NCI-H2029 (cell line): ENCODE measurements at places on chromosomes 3 and 15.
A peak's percentile ranks its signal among the peaks of the same experiment; 100 is the strongest.

DNA sequence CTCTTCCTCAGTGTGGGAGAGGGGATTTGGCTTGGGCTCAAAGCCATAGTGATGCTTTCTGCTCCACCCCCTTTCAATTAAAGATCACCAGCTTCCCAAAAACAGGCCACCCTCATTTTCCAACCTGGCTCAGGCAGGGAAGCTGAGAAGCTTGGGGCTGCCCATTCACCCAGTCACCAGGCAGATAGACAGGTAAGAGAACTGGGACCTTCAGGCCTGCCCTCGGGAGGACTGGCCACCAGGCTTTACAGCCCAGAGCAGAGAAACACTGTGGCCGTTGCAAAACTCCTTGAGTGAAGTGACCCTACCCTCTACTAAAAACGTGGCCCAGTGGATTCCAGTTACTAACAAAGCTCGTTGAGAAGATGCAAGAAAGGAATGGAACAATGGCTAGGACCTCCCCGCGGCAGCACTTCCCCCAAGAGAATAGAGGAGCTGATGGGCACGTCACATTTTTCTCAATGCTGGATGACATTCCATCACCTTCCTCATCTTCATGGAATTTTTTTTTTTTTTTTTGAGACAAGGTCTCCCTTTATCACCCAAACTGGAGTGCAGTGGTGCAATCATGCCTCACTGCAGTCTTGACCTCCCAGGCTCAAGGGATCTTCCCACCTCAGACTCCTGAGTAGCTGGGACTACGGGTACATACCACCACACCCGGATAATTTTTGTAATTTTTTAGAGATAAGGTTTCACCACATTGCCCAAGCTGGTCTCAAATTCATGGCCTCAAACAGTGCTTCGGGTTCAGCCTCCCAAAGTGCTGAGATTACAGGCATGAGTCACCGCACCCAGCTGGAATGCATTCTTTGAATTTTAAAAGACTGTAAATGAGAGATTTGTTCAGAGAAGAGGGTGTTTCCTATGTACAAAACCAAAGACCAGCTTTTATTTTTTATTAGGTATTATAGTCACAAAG lies 37.9 kb downstream of the LIPC start:
- no peak for DNase-seq

- DNase-seq: no peak
Measured at GRCh38 chr3:141485641-141486495, 959 bp upstream of the RASA2 start.

GRCh38 chr3:146345900-146346299 lies 95.0 kb upstream of the PLSCR4 start:
- DNase-seq: no peak

DNA sequence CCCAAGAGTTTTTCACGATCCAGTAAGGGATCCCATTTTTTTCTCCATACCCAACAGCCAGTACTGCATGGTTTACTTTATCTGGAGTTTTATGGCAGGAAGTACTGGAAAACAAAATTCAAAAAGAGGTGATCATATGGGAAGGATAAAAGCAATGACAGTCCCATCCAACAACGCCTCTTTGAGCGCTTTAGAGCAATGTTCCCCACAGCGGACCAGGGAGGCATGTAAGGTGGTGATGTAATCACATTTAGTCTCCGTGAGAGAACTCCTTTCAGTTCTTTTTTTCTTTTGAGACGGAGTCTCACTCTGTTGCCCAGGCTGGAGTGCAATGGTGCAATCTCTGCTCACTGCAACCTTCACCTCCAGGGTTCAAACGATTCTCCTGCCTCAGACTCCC lies 21.8 kb downstream of the CTSH start:
- no peak for DNase-seq

DNA sequence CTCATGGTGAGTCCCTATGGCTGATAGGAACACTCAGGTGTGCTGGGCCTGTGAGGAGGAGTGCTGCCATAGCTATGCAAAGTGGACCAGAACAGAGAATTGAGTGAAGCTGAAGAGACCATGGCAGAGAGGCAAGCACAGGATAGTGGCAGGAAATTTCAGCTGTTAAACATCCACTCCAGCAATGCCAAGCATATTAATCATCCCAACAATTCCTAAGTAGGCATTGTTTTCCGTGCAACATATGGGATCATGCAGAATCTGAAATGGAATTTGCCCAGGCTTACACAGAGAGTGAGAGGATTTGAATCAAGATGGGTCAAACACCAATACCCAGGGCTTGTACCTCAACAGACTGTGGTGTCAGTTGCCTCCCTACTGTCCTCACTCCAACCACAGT lies 582.6 kb upstream of the UBE2E2 start:
- DNase-seq: no peak

DNA sequence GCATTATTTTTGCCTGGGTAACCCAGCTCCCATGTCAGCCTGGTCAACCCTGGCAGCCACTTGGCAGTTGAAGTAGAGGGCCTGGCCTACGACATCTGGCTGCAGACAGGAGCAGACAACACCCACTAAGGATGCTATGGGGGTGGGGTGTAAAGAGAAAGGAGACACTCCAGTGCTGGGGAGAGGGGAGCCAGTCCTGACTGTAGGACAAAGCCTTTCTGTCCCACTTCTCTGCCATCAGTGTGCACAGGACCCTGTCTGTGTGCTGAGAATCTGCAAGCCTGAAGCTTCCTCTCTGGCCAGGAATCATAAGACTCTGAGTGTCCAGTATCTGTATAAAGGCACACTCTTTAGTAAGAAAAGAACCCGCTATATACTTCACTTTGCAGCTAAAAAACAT lies 96.3 kb upstream of the CHRM5 start:
- DNase-seq: no peak

- no peak for DNase-seq
Measured at GRCh38 chr3:158058495-158059130, 47.6 kb downstream of the SHOX2 start.

DNA sequence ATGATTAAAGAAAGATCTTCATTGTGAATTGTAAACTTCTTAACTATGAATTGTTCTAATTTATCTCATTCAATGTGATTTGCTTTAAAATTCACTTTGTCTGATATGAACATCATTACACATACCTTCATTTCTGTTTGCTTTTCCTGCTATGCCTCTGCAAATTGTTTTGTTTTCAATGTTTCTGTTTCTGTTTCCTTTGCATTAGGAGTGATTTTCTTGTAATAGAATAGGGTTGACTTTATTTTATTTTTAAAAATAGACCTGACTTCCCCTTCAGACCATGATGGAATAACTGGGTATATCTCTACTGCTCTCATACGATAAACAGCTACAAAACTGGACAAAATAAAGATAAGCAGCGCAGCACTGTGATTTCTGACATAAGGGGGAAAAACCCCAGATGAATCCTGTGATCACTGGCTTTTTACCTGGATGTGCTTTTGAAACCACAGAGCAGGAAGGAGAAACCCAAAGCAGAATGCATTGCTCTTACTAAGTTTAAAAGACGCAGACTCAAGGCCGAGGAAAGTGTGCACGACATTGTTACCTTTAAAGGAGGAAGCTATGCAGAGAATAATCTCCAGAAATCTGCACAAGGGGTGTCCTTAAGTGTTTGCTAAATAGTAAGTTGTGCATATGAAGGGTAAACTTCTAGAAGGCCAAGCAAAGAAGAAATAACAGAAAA lies 420.2 kb downstream of the TBC1D5 start:
- DNase-seq: no peak

DNA sequence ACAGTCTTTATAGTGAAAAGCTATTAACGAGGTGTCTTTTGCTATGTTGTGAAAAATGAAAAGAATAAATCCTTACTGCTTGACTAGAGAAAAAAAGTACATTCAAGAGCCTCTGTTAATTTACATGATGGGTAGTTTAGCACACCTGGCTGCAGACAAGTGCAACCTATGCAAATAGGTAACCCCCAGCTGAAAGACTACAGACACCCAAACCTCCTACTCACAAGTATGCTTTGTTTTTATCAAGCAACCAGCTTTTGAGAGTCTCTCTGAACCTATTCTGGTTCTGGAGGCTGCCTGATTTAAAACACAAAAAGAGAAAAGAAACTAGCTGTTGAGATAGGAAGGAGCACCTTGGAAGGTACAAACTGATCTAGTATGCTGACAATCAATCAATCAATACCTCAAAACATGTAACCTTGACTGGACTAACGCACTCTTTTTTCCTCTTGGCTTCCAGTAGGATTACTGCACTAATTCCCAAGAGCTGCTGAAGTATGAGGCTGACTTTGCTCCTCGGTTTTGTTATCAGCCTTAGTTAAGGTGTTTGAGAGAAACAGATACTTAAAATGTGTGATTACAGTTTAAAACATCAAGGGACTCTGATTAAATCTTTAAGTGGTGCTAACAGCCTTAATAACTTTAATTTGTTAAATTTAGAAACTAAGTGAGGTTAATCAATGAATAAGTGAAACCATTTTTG lies 63.6 kb downstream of the OSBPL10 start:
- DNase-seq: no peak

GRCh38 chr3:27713435-27714145 lies 8.5 kb downstream of the EOMES start:
- DNase-seq: no peak

DNA sequence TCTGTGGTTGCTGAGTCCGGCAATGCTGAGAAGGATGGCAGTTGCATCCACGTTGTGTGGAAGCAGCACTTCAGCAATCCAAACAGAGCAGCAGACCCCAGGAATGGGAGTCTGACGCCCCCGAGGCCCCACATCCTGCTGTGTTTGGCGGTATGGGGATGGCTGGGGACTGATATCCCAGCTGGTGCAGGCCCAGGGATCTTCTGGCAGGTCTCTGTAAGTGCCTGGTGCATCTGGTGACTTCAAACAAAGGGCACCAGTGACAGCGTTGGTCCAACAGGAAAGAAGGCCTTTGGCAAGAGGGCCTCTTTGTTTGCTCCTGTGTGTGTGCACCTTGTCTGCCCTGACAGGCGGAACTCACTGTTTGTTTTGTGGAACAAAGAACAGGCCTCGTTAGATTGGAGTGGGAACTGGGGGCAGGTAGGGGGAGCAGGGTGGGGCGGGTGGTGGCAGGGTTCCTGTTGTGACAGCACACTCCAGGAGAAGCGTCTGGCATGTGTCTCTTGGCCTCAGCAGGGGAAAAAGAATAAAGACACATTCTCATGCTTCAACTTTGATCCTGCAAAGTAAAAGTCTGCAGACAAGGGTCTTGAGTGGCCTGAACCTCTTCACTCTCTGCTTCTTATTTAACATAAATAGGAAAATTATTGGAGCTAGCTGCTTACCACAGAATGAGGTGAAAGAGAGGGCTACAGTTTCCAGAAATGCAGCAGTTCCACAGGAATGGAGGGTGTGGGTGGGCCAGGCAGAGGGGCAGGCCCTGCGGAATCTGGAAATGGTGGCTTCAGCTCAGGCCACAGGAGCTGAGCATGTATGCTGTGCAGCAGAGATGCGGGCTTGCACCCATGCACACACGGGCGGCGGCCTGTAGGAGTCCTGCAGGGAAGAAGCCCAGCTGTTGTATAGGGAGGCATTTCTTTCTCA lies 94.5 kb upstream of the MYZAP start:
- peak; percentile 94 for DNase-seq

GRCh38 chr15:98422130-98422478 lies 226.2 kb upstream of the IGF1R start:
- DNase-seq: no peak

GRCh38 chr3:4575381-4575780 lies 82.2 kb downstream of the ITPR1 start:
- no peak for DNase-seq

DNA sequence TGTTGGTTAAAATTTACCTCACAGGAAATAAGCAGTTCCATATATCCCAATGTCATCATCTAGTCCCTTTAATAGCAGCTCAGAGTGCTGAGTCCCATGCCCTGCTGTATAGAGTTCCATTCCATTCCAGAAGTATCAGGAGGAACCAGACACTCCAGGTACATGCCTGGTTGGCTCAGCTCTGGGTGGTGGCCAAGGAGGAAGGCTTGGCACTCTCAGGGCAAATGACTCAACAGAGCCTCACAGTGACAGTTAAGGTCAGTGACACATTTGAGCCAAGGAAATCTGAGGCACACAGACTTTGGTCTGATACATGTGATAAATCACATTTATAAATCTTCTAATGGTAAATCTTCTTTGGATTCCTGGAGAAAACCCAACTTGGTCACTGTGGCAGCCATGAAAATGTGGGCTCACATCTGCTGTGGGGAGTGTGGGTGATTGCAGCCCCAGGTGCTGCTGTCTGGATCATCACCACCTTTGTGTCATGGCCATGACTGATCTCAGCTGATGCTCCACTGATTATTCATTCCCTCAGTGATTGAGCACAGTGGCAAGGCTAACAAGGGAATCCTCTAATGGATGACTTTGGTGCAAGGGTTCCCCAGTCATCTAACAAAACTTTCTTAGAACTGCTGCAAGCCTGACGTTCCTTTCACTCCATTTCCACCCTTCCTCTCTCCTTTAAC lies 9.3 kb downstream of the HHLA2 start:
- no peak for DNase-seq

GRCh38 chr3:138567403-138567802 lies 26.7 kb downstream of the CEP70 start:
- DNase-seq: no peak

- DNase-seq: no peak
Measured at GRCh38 chr3:134810052-134810435, 15.0 kb downstream of the EPHB1 start.

- DNase-seq: no peak
Measured at GRCh38 chr3:154131830-154132229, 10.6 kb downstream of the ARHGEF26 start.
